T-helper 17 cell (primary cell): ENCODE measurements at places on chromosomes 2 and 18.

GRCh38 chr2:94875064-94875819 lies 4.0 kb downstream of the TEKT4 start:
- no peak for DNase-seq

- no peak for DNase-seq
Measured at GRCh38 chr2:28276076-28276618, 116.5 kb upstream of the FOSL2 start.

DNA sequence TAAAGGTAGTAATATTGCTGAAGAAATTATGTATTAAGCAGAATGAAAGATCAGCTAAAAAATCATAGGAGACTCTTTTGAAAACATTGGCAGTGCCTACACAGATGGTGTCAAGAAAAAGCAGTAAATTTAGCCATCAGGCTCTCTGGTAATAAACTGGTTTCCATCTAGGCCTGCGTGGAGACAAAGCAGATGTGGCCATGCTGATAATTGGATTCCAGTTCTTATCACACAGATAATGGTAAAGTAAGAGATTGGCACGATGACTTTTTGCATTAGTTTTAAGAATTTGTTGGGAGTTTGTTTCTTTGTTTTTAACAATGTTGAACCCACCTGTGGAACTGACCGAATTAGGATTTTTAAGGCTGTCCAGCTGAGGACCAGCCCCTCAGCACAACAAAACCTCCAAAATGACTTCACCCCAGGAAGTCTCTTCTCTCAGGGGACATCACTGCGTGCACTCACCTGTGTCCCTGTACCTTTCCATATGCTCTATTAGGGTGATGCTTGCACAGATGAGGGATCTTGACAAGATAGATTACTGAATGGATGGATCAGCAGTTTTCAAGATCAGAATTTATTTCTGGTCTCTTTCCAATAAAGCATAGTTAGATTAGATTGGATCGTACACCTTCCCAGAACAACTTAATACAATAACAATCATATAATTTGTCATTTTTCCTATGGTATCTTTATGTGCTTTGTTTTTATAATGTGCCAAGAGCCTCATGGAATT lies 69.1 kb upstream of the DNAJC10 start:
- DNase-seq = no peak

DNA sequence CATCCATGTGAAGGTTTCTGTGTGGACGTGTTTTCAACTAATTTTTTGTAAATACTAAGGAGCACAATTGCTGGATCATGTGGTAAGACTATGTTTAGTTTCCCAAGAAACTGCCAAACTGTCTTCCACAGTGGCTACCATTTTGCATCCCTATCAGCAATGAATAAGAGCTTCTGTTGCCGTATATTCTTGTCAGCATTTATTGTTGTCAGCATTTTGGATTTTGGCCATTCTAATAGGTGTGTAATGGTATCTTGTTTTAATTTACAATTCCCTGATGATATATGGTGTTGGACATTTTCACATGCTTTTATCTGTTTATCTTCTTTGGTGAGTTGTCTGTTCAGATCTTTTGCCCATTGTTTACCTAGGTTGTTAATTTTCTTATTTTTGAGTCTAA lies 34.5 kb downstream of the SCRN3 start:
- DNase-seq = no peak

DNA sequence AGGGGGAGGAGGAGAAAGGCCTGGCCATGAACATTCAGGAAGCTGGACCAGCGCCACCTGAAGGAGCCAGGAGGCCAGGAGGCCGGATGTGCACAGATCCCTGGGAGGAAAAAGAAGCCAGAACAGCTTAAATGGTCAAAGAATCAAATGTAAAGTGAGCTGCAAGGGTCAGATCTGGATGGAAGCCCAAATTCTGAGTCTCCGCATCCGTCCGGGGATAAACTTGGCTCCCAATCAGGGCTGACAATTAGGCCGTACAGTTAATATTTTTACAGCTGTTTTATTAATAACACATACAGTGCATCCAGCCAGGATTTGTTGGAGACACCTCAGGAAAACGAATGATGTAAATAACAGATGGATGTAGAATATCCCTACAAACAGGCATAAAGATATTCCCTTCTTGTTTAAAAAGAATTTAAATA lies 495.1 kb upstream of the TCF4 start:
- no peak for DNase-seq

DNA sequence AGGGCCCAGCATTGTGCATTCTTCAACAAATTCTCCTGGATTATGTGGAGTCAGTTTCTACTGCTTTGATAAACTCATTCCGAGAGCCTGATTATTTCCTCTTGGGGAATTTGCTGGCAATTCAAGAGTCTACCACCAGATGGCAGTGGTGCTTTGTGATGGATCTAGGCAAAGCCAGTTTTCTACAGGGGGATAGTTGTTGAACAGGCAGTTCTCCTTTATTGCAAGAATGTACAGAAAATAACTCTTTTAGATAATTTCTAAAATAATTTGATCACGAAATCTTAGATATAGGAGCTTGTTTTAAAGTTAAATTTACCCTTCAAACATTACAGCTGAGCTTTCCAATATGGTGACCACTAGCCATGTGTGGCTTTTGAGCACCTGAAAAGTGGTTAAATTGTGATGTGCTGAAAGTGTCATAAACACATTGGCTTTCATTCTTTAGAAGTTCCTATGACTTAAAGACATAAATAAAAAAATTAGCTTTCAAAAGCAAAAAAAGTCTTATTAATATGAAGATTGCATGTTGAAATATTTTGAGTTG lies 66.7 kb upstream of the HAAO start:
- DNase-seq = no peak

- DNase-seq = no peak
Measured at GRCh38 chr2:220002699-220003098, 375.3 kb downstream of the SLC4A3 start.

- no peak for DNase-seq
Measured at GRCh38 chr2:40719414-40719813, 267.5 kb upstream of the SLC8A1 start.

GRCh38 chr2:62150597-62151305 lies 45.2 kb upstream of the B3GNT2 start:
- DNase-seq = no peak

- DNase-seq = no peak
Measured at GRCh38 chr2:47741101-47741500, 41.8 kb upstream of the MSH6 start.

DNA sequence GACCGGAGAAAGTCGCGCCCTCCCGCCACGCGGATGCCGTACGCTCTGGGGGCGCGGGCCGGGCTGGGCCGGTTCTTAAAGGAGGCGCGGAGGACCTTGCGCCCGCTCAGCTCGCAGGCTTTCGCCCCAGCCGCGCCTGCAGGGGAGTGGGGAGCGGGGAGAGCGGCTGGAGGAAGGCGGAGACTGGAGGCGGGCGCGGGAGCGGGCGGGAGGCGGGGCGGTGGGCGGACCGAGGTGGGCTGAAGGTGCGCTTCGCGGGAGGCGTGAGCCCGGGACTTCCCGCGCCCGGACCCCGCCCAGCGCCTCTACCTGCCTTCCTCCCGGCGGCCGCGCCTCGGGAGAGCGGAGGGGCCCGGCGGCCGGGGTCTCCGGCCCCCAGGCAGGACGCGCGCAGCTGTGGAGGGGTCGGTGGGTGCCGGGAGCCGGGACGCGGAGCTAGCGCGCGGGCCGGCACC lies at the start of gene ADRA2B:
TSS of gene ADRA2B (minus strand) at position 148 of the 455 bp plus-strand sequence. CDS start 422 bp downstream, outside the sequence.
- peak; percentile 46 for DNase-seq

DNA sequence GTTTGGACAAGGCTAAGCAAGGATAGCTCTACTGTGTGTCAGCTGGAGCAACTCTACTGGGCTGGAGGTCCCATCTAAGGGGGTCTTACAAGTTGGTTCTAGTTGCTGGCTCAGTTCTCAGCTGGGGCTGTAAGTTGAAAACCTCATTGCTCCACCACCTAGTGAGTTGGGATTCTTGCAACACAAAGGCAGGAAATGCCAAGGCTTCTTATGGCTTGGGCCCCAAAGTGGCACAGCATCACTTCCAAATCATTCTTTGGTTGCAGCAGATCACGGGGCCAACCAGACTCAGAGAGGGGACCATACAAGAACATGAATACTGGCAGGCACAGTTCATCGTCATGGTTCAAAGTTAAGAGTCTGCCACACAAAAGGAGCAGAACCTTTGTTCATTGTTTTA lies 332.7 kb downstream of the LRRTM1 start:
- DNase-seq = no peak

DNA sequence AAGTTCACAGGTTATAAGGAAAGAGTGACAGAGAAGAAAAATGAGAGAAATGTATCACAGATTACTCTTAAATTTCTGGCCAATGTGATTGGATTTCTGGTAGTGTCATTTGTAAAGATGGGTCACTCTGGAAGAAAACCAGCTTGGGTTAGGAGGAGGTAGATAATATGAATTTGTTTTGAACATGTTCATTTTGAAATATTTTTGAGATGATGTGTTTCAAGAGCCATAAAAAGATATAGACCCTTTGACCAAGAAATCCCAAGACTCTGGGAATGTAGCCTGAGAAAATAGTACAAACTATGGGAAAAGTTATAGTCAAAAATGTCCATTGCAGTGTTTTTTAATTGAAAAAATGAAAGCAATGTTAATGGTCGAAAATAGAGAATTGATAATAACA lies 70.7 kb downstream of the CALCRL start:
- DNase-seq = no peak

DNA sequence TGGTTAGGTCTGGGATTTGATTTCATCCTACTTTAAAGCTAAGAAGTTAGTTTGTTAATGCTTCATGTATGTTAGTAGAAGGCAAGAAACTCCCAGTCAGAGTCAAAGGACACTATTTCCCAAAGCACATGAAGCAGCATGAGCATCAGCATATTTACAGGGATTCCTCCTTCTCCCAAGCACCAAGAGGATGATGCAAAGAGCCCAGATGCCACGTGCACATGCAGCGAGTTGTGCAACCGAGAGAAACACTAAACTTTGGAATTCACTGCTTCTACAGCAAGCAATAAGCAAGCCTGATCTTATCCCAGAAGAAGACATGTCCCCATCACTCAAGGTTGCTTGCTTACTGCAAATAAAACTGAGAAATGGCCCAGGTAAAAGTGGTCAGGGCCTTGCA lies 32.5 kb downstream of the CPO start:
- no peak for DNase-seq

DNA sequence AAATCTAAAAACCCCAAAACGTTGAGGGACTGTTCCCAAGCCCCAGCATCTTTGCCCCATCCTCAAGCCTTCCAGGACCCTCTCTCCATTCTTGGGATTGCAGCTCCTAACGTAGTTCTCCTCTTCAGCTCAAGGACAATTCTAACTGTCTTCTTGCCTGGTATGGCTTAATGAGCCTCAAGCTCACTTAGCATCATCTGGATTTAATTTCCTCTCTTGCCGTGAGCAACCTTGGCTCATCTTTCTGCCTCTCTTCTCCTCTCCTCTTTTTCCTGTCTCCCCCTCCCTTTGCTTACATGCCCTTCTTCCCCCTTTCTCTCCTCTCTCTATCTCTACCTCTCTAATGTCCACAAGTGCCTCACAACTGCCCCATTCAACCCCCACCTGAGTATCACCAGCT lies 44.2 kb downstream of the TACR1 start:
- no peak for DNase-seq

- no peak for DNase-seq
Measured at GRCh38 chr2:218981881-218982585, 3.0 kb downstream of the FEV start.

DNA sequence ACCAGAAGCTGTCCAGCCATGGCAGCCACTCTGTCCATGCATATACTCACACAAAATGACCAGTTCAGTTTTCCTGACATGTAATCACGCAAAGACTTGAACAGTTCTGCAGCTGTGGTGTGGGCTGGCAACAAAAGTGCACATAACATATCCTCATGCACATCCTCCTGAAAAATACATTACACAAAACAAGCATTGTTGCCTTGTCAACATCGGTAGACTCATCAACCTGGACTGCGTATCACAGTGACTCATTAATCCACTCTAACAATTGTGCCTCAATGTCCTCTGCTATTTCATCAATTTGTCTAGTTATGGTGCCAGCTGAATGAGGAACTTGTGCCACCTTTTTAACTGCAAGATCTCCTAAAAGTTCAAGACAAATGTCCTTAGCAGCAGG lies 19.5 kb downstream of the RBKS start:
- no peak for DNase-seq

DNA sequence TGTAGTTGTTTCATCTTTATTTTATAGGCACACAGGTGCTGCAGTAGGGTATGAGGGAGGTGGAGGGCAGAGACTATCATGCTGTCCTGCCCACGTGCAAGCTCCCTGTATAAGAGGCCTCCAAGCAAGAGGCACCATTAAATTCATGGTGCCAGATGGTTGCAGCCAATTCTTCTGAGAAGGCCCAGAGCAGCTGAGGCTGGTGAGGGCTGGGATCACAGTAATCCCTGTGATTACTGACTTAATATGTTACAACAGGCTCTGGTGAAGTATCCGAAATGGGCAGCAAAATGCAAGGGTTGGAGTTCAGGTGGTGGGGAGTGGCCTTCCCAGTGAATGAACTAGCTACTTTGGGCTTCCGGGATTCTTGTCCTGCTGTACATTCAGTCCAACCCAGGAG lies 191.9 kb upstream of the SMAD2 start:
- no peak for DNase-seq

DNA sequence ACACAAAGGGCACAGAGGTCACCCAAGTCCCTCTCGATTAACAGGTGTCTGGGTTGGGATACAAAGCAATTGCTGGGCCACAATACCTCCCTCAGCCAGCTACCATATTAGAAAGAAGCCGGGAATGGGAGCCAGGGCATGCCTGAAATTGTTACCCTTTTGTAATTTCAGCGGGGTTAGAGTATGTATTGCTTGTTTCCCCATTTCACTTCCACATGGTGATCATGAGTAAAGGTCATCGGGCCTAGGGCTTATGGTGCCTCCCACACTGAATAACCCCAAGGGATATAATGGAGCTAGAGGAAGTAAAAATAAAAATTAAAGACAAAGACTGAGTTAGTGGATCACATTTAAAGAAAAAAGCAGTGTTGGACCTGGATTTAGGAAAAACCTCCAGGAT lies 437.2 kb upstream of the KLHL29 start:
- DNase-seq = no peak

DNA sequence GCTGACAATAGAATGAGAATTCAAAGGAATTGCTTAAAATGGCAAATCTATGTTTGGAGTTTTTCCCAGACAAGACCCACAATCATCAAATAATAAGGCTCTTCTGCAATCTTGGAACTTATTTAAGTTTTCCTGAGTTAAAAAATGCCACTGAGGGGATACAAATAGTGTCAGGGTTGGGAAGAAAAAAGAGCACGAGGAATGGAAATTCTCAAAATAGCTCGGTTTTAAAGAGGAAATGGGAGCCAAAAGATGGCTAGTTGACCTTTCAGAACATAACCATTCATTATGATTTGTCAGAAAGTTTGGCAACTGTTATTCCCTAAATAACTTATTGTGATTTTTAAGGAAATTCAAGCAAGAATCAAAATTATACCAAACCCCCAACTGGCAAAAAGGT lies 127.7 kb downstream of the RAPGEF4 start:
- no peak for DNase-seq

- DNase-seq = no peak
Measured at GRCh38 chr2:108577099-108577498, 42.8 kb downstream of the LIMS1 start.

- no peak for DNase-seq
Measured at GRCh38 chr18:35179906-35180305, 60.9 kb upstream of the ZNF397 start.
